Neural progenitor cell (in vitro differentiated cells): ENCODE measurements at places on chromosomes 6 and 20. TPM values are rescaled to one million over a fixed set of nuclear protein-coding genes. Genes with fewer than 3 reads are reported as not detected.

GRCh38 chr6:41638002-41638934 is at the start of gene MDFI:
MDFI (plus strand) TSS chr6:41638468; CDS start chr6:41638750, 282 bp downstream.
- peaks cover 73% of the 10 kb centered on the region for H3K27me3 ChIP-seq
- peak within 1 kb of the TSS; percentile 76 for H3K4me3 ChIP-seq
- H3K27ac ChIP-seq, result no peak within 1 kb of the TSS
- peaks cover 31% of the 10 kb centered on the region for H3K4me1 ChIP-seq
- peak; percentile 81 for DNase-seq

DNA sequence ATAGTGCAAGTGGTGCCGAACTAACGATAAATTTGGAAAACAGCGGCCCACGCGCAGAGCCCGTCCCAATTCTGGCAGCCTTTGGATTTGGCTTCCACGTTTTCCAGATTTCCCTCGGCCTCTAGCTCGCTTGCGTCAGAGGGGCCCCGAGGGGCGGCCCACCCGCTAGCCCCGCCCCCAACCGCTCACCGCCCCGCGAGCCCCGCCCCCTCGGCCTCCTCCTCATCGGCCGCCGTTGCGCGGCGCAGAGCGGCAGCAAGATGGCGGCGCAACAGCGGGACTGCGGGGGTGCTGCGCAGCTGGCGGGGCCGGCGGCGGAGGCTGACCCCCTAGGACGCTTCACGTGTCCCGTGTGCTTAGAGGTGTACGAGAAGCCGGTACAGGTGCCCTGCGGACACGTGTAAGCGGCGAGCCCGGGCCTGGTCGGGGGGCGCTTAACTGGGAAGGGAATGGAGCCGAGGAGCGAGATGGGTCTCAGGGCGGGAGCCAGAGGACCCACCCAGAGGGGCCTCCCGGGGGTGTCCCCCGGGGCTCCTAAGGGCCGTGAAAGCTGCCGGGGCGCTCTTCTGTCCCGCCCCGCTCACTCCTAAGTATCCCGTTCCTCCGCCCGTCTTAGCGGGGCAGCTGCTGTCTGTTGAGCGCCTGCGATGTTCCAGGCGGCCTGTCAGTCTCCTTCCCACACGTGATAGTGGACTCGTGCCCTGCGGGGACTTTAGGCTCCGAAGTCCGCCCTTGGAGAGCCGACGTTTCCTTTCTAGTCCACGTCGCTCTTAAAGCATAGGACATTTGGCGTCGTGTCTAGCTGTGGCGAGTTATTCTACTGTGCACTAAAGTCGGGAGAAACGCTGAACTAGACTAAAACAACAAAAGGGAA is at the start of gene RNF114:
TSS of gene RNF114 (plus strand) at position 245 of the 874 bp plus-strand sequence. CDS start at position 261, 16 bp downstream.
- DNase-seq, result peak; percentile 97
- peak within 1 kb of the TSS; percentile 92 for H3K4me3 ChIP-seq
- H3K4me1 ChIP-seq, result peaks cover 15% of the 10 kb centered on the region
- H3K36me3 ChIP-seq, result no peaks in the 10 kb centered on the region

DNA sequence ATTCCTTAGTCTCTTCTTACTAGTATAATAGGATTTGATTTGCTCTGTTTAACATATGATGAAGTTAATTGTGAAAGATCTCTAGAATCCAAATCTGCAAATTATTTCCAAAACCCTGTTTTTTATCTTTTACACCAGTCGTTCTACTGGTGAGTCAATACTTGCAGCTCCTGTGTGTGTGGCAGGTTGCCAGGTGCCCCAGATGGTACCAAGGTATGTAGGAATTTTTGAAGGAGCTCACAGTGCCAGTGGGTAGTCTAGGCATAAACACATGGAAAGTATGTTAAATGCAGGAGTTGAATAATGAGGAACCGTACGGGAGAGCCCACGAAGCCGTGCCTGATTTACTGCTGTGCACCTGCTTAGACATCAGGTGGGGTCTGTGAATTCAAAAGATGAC is 192.2 kb downstream of the FARS2 start:
- H3K27me3 ChIP-seq, result no peaks in the 10 kb centered on the region
- no peaks in the 10 kb centered on the region for H3K36me3 ChIP-seq
- H3K27ac ChIP-seq, result no peak overlapping the region
- no peak overlapping the region for H3K4me3 ChIP-seq

- H3K4me3 ChIP-seq, result no peak overlapping the region
- H3K36me3 ChIP-seq, result no peaks in the 10 kb centered on the region
- DNase-seq, result no peak
- no peaks in the 10 kb centered on the region for H3K27me3 ChIP-seq
These were observed 6.6 kb upstream of the ARFGAP1 start for GRCh38 chr20:63265891-63266515.

GRCh38 chr6:45532721-45533210 is 155.0 kb upstream of the SUPT3H start:
- peaks cover 4% of the 10 kb centered on the region for H3K4me1 ChIP-seq
- H3K36me3 ChIP-seq, result no peaks in the 10 kb centered on the region
- H3K27ac ChIP-seq, result no peak overlapping the region
- H3K4me3 ChIP-seq, result no peak overlapping the region
- no peak for DNase-seq

Gene SRSF12
- 19.2 and 23.2 TPM in 2 replicates for total RNA-seq

DNA sequence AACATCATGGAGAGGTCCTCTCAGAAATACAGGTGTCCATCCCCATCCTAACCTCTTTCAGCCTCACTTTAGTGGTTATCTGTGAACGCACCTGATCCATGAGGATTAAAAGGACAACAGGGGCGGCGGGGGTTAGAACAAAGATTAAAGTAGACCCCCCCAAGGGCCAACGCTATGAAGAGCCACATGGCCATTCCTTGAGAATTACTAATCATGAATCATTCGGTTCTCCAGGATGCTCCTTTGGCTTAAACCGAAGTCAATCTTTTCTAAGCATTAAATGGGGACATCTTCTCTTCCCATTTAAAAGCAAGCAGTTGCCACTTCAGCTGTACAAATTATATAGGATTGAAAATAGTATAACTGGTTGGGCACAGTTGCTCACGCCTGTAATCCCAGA is 212.4 kb downstream of the GMPR start:
- no peak overlapping the region for H3K27ac ChIP-seq
- no peaks in the 10 kb centered on the region for H3K4me1 ChIP-seq
- no peak for DNase-seq
- no peaks in the 10 kb centered on the region for H3K27me3 ChIP-seq

GRCh38 chr20:34058831-34059230 is 53.2 kb downstream of the EIF2S2 start:
- H3K27me3 ChIP-seq, result no peaks in the 10 kb centered on the region
- H3K4me1 ChIP-seq, result peaks cover 4% of the 10 kb centered on the region

DNA sequence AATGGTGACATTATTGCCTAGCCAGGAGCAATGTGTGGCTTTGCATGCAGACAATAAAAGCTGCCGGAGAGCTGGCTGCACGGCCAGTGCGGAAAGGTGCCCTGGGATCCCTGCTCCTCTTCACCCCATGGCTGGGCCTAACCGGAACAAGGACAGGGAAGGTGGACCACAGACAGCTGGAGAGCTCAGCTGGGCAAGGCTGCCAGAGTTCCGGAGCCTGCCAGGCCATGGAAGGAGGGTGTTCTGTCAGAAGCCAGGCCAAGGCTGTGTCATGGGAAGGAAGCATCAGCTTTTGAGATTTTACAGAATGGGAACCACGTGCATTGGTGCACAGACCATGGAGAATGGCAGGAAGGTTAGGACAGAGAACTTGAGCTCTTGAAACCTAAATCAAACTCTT is 25.0 kb downstream of the MAP1LC3A start:
- no peaks in the 10 kb centered on the region for H3K27me3 ChIP-seq
- no peaks in the 10 kb centered on the region for H3K36me3 ChIP-seq
- peaks cover 4% of the 10 kb centered on the region for H3K4me1 ChIP-seq
- no peak for DNase-seq
- H3K27ac ChIP-seq, result no peak overlapping the region

DNA sequence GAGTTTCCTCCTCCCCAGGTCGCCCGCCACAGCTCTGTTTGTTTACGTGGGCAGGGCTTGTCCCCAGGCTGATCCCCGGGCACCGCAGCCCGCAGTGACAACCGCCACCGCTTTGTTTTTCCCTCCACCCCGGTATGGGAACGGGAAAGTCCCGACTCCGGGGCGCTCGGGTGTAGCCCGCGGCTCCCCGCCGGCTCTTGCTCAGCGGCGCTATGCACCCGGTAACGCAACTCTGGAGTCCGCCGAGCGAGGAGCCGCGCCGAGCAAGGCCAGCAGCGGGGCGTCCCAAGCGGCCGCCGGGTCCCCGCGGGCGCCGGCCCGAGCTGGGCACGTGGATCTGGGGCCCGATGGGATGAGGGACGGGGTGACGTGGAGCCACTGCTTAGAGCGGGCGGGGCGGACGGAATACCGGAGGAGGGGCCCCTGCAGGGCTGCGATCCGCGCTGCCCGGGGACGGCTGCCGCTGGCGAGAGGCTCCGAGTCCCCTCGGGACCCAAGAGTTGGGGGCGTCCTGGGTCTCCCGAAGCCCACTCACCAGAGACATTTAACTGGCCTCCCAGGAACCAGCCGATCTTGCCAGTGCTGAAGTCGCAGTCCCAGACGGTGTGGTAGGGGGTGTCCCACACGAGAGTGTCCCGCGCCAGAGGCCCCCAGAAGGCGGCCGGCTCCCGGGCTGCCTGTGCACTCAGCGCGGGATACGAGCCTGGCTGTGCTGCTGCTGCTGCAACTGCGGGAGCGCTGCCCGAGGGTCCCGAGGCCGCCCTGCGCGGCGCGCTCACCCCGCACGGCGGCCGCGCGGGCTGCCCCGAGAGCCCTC is 497 bp downstream of the ACSS1 start:
- H3K27ac ChIP-seq, result no peak overlapping the region
- peaks cover 97% of the 10 kb centered on the region for H3K27me3 ChIP-seq
- H3K4me1 ChIP-seq, result peaks cover 3% of the 10 kb centered on the region
- DNase-seq, result peak; percentile 71
- peak overlapping the region; percentile 47 for H3K4me3 ChIP-seq

DNA sequence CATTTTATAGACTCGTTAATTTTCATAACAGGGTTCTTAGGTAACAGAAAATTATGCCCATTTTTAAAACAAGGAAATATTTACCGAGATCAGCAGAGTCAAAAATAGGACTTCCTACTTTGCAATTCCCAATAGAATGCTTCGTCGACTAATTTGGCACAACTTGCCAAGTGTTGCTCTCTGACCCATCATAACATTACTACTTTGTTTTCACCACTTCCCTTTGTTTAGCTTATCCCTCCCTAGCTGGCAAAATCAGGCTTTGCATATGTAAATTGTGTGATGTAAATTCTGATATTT is 914 bp upstream of the RANBP9 start:
- no peaks in the 10 kb centered on the region for H3K36me3 ChIP-seq
- no peaks in the 10 kb centered on the region for H3K27me3 ChIP-seq
- no peak for DNase-seq
- peaks cover 30% of the 10 kb centered on the region for H3K4me1 ChIP-seq

- no peaks in the 10 kb centered on the region for H3K4me1 ChIP-seq
- DNase-seq, result no peak
- H3K4me3 ChIP-seq, result no peak overlapping the region
These were observed 144.9 kb downstream of the WDR27 start for GRCh38 chr6:169556758-169557548.

GRCh38 chr6:90406957-90407356 is 110.3 kb upstream of the BACH2 start:
- no peaks in the 10 kb centered on the region for H3K27me3 ChIP-seq
- no peak overlapping the region for H3K27ac ChIP-seq
- no peaks in the 10 kb centered on the region for H3K36me3 ChIP-seq
- no peak for DNase-seq
- no peak overlapping the region for H3K4me3 ChIP-seq

Gene MAP7
- total RNA-seq, result 8.9 and 9.0 TPM in 2 replicates

Gene ZNF391
- 9.6 and 16.5 TPM in 2 replicates for total RNA-seq

DNA sequence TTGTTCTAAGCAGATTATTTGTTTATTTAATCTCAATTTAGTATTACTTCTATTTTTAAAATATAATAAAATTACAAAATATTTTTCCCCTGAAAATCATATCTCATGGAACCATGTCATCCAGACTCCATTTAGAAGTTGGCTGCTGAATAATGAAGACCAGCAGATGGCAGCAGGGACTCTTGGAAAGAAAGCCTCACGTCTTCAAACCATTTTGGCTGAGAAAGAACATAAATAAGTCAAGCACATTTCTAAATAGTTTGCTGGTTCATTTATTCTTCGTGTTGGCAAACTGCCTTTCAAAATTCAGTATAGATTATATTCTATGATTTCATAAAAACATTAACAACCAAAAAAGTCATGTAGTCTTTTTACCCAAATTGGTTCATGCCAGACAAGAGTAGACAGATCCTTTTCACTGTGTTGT is 71.7 kb downstream of the RCAN2 start:
- H3K27me3 ChIP-seq, result no peaks in the 10 kb centered on the region
- H3K27ac ChIP-seq, result no peak overlapping the region
- DNase-seq, result peak; percentile 69
- H3K36me3 ChIP-seq, result no peaks in the 10 kb centered on the region
